ENCODE measurements at places on chromosomes 1 and 21.
A peak's percentile ranks its signal among the peaks of the same experiment; 100 is the strongest.

DNA sequence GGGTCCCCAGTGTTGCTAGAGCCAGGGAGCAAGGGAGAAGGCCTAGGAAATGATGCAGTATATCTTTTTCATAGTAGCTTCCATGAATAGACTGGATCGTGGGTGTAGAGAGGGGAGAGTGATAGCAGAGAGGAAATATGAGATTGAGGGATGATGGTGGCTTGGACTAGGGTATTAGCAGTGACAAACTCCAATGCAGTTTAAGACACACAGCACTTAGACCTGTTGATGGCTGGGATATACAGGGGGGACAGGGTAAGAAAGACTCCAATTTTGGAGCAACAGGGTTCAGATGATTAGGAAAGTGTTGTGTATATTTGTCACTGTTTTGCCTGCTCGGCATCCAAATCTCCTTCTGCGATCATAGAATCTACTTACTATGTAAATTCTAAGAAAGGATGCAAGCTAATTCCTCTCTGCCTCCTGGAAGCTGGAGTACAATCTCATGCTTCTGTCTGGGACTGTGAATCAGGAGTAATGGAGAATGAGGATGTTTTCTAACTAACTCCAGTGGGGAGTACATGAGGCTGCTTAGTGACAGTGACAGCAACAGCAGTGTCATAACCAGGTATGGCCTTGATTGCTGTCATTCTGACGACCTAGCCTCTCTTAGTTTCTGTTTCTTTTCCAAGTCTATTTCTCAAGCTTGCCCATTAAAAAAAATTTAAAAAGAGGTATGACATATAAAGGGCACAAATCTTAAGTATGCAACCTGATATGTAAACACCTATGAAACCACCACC lies 47.5 kb downstream of the SYDE2 start:
- DNase-seq = no peak

- DNase-seq = no peak
Measured at GRCh38 chr1:180175291-180175690, 20.6 kb downstream of the QSOX1 start.

GRCh38 chr1:9317591-9318417 lies 25.1 kb downstream of the SPSB1 start:
- DNase-seq = peak; percentile 67

GRCh38 chr21:42219606-42220137 lies 732 bp downstream of the ABCG1 start:
- DNase-seq = no peak

- DNase-seq = no peak
Measured at GRCh38 chr1:171641076-171641864, 11.2 kb downstream of the MYOC start.

- no peak for DNase-seq
Measured at GRCh38 chr1:164519426-164519825, 39.6 kb upstream of the PBX1 start.

GRCh38 chr1:87296206-87296605 lies 32.5 kb upstream of the LMO4 start:
- DNase-seq = no peak

GRCh38 chr1:152768847-152769533 lies 6.0 kb upstream of the LCE1F start:
- DNase-seq = no peak

GRCh38 chr1:205261946-205262691 lies 34.4 kb downstream of the TMCC2 start:
- DNase-seq = peak; percentile 11

DNA sequence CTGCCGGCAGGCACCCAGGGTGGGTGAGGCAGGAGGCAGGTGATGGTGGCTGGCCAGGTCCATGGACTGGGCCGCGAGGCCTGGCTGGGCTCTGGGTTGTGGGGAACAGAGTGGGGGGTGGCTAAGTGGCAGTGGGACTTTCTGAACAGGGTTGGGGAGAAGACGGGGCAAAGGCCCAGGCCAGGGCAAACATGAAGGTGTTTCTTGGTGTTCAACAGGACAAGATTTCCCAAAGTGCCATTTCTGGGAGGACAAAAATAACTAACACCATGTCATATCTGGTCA lies 26.8 kb downstream of the STUM start:
- no peak for DNase-seq

DNA sequence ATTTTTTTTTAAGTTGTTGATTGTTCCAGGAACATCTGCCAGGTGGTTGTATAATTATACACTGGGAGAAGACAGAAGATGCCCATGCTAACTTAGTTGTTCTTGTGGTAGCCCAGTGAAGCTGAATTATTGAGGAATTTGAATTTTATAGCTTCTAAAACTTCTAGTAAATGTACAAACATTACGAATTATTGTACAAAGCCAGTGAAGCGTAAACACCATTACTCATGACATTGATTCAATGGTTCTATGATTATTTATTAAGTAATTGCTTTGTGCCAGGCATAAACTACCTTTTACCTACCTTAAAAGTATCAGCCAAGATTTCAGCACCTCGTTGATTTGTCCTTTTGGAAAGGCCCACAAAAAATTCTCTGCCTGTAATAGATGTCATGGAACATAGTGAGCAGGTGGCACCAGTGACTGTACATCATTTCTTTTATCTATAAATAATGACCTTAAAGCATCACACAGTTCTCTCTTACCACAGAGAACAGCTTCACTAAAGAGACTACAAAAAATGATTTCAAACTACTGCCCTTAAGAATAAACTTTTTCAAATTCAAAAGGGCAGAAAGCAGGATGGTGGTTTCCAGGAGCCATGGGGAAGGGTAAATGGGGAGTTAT lies 74.9 kb upstream of the BCL10 start:
- DNase-seq = no peak

DNA sequence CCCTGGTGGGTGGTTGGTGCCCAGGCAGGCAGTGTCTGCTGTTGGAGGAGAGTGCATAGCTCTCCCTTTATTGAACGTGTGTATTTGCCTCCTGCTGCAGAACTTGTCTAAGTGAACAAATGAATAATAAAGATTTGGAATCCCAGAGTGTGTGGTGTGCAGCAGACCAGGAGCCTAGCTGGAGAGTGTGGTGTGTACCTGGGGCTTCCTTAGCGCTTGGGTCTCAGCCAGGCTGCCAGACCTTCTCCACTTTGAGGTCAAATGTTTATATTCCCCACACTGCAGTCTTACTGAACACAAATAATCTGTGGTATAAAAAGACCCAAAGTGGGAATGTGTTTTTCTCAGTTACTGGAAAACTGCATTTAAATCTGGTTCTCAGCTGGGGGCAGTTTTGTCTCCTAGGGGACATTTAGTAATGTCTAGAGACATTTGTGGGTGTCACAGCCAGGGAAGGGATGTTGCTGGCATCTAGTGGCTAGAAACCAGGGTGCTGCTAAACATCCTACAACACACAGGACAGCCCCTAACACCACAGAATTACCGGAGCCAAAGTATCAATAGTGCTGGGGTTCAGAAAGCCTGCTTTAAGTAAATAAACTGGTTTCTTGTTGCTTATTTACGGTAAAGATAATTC lies 23.6 kb downstream of the SLC37A1 start:
- DNase-seq = no peak

GRCh38 chr1:179021873-179022272 lies 3.8 kb upstream of the FAM20B start:
- no peak for DNase-seq

DNA sequence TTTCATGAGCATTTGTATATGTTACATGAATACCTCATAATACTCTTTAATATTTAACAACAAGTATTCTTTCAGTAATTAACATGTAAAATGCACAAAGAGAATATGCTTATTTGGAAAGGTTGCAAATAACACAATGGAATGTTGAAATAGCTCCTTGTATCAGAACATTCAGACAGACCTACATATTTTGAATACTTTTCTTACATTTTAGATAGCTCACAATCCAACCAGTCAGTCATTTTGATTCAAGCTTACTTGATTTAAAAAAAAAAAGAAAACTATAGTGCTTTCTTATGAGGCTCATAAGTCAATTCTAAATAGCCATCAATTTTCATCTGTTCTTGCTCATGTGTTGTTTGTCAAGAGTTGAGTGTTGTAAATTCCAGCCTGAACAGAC lies 518.8 kb downstream of the ADGRL2 start:
- no peak for DNase-seq

DNA sequence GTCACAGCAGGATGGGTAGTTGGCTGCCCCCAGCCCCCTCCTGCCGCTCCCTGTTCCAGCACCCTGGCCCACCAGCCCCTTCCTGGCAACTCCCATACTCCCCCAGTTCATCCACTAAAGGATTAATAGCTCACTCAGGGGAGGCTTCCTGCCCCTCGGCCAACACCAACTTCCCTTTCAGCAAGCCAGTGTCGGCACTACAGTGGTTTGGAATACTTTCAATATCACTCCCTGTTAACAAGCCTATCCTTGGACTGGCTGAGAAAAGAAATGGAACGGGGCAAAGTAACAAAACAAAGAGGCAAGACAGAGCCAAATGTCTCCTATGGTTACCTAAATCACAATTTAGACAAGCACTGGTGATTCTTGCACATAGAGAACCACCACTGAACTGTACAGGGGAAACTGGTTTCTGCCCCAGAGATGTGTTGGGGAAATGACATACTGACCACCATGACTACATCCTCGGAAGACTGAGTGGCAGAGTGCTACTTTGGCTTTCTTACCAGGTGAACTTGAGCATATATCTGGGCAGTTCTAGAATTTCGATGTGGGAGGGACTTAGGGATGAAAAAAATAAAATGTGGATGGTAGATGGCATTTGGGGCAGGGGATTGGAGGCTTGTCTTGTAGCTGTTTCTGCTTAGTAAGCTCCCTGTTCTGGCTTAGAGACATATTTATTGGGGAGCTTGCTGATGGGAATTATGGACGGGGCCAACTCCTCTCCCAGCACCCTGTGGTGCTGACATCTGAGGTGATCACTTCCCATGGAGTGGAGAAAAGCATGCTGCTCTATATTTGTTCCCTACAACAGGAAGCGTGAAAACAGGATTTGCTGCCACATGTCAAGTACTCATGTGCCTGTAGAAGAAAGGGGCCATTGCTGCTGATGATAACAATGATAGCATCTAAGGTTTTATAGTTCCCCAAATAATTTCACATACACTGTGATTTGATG lies 7.1 kb upstream of the CAPN2 start:
- no peak for DNase-seq

DNA sequence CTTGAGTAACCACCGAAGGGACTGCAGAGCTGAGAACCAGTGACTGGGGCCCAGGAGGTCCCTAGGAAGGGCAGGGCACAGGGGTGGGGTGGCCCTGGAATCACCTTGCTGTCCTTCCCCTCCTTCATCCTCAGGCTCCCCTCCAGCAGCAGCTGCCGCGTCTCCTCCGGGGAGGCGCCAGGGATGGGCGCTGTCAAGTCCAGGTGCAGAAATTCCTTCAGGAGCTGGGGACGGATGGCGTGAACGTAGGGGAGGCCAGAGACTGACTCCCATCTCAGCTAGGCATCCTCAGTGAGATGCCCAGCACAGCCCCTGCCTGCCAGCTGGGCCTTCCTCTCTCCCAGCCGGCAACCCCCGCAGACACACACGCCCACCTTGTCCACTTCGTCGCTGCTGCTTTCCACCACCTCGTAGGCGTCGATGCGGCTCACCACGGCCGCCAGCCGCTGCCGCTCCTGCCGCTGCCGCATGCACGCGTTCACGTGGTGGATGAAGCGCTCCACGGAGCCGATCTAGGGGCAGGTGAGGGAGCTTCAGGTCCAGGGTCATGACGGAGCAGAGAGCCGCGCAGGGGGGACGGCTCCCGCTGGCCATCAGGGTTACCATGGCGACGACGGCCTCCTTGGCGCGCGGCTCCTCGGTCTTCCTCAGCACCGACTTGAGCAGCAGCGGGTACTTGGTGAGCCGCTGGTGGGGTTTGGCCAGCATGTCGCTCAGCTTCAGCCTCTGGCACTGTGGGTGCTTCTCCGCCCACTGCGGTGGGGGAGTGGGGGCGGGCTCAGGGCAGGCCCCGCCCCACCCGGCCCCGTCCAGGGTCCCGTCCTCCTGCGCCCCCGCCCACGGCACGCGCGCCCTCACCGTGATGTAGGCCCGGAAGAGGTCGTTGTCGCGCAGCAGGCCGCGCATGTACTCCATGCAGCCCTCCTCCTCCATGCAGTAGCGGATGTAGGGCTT lies 4.4 kb upstream of the TNFRSF25 start:
- no peak for DNase-seq

DNA sequence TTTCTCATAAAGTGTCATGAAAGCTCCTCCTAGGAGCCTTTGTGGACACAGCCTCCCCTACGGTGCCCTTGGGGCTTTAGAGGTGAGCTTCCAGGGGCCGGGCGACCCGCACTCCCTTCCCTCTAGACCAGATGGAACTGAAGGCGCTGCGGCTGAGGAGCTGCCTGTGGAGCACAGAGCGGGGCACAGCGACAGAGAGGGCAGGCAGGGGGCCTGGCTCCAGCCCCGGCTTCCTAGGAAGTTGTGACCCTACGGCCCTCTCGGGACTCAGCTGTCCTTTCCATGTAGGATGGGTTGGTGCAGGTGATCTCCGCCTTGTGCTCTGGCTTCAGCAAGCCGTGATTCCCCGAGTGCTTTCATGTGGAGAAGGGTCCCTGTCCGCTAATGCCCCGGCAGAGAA lies 23.6 kb upstream of the NEK2 start:
- no peak for DNase-seq

GRCh38 chr21:35779690-35780570 lies 280.4 kb downstream of the SETD4 start:
- no peak for DNase-seq

DNA sequence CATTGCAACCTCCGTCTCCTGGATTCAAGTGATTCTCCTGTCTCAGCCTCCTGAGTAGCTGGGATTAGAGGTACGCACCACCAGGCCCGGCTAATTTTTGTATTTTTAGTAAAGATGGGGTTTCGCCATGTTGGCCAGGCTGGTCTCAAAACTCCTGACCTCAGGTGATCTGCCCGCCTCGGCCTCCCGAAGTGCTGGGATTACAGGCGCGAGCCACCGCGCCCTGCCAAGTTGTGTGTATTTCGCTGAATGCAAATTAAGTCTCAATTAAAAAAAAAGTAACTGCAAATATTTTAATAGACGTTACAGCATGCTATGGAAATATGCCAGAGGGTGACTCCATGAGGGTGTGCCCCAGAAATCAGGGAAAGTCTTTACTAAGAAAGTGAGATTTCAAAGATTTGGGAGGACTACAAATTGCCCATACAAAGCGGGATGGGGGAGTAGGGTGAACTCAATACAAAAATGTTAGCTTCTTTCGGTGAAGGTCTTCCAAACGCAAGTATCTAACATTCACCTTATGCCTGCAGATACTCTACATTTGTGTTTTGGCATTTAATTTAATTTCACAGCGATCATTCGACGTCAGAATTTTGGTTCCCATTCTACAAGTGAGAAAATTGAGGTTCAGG lies 85.6 kb downstream of the NKAIN1 start:
- DNase-seq = no peak

- no peak for DNase-seq
Measured at GRCh38 chr1:207702317-207702716, 49.5 kb upstream of the CD46 start.

DNA sequence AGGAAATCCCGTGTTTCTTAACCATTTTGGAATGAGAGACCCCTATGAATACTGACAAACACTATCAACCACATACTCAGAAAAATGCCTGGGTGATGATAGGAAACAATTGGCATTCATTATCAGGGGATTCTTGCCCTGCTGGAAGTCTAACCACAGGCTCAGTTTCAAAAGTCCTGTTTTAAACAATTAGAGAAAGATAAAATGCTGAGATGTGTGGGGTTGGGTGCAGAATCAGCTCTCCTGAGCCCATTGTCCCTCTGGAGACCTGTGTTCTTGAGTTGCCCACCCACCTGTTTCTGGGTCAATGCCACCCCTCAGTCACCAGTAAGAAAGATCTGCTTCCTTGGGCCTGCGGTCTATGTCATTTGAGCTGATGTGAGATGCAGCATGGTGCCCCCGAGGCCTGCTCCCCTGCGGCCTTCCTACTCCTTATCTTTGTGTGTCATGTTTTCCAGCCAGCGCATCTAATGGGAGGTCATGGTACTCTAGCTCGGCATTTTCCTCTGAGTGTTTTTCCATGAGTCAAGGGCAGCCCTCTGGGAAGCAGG lies 130.3 kb upstream of the PLXNA2 start:
- DNase-seq = no peak

GRCh38 chr1:64579767-64580166 lies 109.8 kb downstream of the CACHD1 start:
- DNase-seq = no peak
